ENCODE measurements at places on chromosomes 3 and 15.

GRCh38 chr3:101065962-101066361 lies 72.7 kb upstream of the ABI3BP start:
- no peak for DNase-seq
- H3K36me3 ChIP-seq, result no peaks in the 10 kb centered on the region
- no peak overlapping the region for H3K4me3 ChIP-seq
- H3K4me1 ChIP-seq, result no peaks in the 10 kb centered on the region

DNA sequence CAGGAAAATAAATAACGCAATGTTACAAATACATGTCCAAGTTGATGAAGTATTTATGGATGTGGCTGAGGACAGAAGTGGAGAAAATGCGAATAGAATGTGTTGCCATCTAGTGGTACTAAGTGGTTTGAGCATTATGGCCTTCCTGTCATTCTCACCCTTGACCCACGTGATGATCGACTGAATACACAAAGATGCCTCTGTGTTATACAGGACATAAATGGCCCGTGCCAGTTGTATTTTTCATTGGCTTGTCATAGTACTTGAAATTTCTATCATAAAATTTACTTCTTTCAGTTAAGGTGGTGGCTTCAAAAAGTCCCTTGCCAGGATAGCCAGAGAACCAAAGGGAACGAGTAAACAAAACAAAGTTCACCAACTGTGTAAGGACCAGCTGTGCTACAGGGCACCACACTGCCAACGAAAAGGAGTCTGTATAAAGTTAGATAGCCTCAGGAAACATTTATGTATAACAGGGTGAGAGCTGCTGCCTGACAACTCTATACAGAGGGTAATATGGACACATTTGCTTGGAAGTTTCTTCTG lies 103.7 kb downstream of the MYH15 start:
- H3K27me3 ChIP-seq, result no peaks in the 10 kb centered on the region
- H3K4me1 ChIP-seq, result no peaks in the 10 kb centered on the region
- no peak for DNase-seq
- no peak overlapping the region for H3K4me3 ChIP-seq
- no peaks in the 10 kb centered on the region for H3K36me3 ChIP-seq

DNA sequence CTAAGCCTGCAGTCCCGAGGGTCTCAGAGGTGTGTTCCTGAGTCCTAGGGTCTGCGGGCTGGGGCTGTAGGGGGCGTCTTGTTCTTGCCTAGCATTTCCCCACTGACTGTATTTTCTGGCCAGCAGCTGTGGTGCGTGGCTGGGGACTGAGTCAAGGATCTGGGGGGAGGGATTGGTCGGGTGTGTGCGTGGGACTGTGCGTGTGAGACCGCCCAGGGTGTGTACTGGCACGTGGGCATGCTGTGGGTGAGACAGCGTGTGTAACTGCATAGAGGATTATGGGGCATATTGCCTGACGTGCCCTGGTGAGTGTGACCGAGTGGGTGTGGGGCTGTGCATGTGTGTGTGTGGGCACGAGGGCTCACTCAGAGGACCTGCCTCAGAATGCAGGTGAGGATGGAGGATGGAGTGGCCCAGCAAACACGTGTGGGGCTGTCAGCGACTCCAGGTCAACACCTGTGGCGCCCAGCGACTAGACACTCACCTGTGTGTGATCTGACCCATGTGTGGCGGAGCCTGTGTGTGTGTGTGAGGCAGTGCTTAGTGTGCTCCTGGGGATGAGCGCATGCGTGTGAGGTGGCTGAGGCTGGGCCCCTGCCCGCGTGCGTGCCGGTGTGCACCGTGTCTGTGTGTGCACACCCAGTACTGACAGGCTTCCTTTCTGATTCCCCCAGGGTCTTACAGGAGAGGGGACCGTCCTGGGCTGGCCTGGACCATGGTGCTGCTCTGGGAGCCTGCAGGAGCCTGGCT lies 20.9 kb downstream of the FBLN2 start:
- H3K4me1 ChIP-seq, result no peaks in the 10 kb centered on the region
- H3K27me3 ChIP-seq, result no peaks in the 10 kb centered on the region
- no peak for DNase-seq
- no peak overlapping the region for H3K4me3 ChIP-seq

GRCh38 chr3:18633002-18633401 lies 207.9 kb upstream of the SATB1 start:
- no peak overlapping the region for H3K4me3 ChIP-seq
- no peak for DNase-seq
- no peak overlapping the region for H3K27ac ChIP-seq
- no peaks in the 10 kb centered on the region for H3K27me3 ChIP-seq

- H3K4me3 ChIP-seq, result no peak overlapping the region
- DNase-seq, result no peak
- H3K27ac ChIP-seq, result no peak overlapping the region
- H3K36me3 ChIP-seq, result no peaks in the 10 kb centered on the region
- H3K27me3 ChIP-seq, result no peaks in the 10 kb centered on the region
Observed at GRCh38 chr3:188915127-188915526, 256.6 kb upstream of the TPRG1 start.

DNA sequence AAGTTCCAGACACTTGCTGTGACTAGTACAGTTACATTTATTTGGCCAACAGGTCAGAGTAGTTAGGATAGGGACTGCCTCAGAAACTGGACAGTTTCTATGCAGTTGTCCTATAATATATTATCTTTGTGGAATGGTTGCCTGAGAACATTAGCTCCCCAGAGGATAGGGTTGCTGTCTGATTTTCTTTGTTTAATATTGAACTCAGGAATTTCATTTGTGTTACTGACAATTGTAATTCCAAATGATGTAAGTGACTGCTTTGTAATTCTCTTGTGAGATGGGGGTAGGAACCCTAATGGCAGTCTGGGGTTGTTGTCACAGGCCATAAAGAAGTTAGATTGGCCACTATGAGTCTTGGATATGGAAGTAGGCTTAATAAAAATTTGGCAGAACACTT lies 2.2 kb downstream of the NXPE3 start:
- H3K4me3 ChIP-seq, result no peak overlapping the region
- no peaks in the 10 kb centered on the region for H3K27me3 ChIP-seq
- no peaks in the 10 kb centered on the region for H3K36me3 ChIP-seq

GRCh38 chr15:50340416-50340815 lies 14.6 kb downstream of the GABPB1 start:
- DNase-seq, result no peak
- H3K4me3 ChIP-seq, result no peak overlapping the region
- H3K36me3 ChIP-seq, result no peaks in the 10 kb centered on the region
- no peaks in the 10 kb centered on the region for H3K27me3 ChIP-seq
- H3K4me1 ChIP-seq, result no peaks in the 10 kb centered on the region
- no peak overlapping the region for H3K27ac ChIP-seq

DNA sequence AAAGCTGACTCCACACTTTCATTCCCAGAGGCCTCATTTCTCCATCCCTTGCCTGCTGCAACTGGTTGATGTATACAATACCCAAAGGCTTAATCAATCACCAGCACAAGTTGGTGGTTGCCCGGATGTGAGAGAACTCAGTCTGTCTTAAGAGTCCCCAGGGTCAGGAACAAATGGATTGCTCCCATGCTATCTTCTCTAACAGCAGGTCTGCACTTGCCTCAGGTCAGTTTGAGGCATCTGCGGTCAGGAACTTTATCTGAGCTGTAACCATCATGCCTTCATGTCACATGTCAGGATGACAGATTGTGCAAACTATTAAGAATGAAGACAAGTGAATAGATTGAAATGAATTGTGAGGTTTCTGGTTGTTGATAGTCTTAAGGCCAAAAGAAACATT lies 56.1 kb downstream of the BFSP2 start:
- no peaks in the 10 kb centered on the region for H3K4me1 ChIP-seq
- DNase-seq, result no peak
- no peak overlapping the region for H3K27ac ChIP-seq
- no peak overlapping the region for H3K4me3 ChIP-seq
- no peaks in the 10 kb centered on the region for H3K36me3 ChIP-seq

GRCh38 chr3:173800154-173800553 lies 402.6 kb downstream of the NLGN1 start:
- H3K27ac ChIP-seq, result no peak overlapping the region
- H3K36me3 ChIP-seq, result no peaks in the 10 kb centered on the region
- H3K4me1 ChIP-seq, result no peaks in the 10 kb centered on the region
- H3K27me3 ChIP-seq, result no peaks in the 10 kb centered on the region
- H3K4me3 ChIP-seq, result no peak overlapping the region
- no peak for DNase-seq
